Esophagus squamous epithelium (tissue), 5 donors: ENCODE measurements at places on chromosomes 12 and 14.

- H3K4me1 ChIP-seq = peaks cover 4% of the 10 kb centered on the region
- H3K4me3 ChIP-seq = no peak overlapping the region
- H3K27ac ChIP-seq = peak overlapping the region; percentile 30
Measured at GRCh38 chr14:56172571-56172971, 54.4 kb downstream of the PELI2 start.

DNA sequence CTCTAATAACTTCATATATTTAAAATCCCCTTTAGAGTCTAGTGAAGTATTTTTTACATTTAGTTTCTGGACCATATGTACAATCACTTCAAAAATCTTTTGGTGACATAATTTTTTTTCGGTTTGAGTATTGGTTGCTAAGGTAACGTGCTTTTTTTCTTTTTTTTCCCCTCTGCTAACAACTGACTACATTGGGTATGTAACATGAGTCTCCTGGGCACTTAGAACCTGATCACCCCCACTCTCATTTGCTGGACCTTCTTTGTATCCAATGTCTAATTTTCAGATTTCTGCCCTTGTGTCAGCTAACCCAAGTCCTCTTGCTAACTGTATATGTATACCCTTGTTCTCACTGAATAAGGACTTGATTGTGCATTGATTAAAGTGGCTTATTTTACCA, 592.9 kb upstream of the FLRT2 start:
- no peaks in the 10 kb centered on the region for H3K27me3 ChIP-seq
- DNase-seq = no peak
- H3K4me3 ChIP-seq = no peak overlapping the region
- no peaks in the 10 kb centered on the region for H3K4me1 ChIP-seq
- H3K36me3 ChIP-seq = no peaks in the 10 kb centered on the region

GRCh38 chr12:61985830-61986229, 274.4 kb upstream of the USP15 start:
- no peaks in the 10 kb centered on the region for H3K4me1 ChIP-seq
- no peak for DNase-seq
- no peak overlapping the region for H3K4me3 ChIP-seq

DNA sequence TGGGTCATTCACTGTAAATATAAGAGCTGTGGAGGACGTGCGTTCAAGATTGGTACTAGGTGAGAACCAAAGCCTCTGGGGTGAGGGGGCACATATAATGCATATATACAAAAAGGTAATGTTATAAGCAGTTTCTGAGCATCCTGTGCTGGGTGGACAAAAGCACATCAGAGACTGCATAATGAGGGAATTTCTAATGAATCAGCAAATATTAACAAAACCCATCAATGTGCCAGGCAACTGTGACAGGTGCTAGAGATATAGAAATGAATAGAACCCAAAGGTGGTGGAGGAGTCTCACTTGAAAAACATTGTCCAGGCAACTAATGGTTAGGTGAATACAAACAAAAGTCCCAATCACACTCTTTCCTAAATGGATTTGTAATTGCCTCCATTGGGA, 74.7 kb downstream of the GPR65 start:
- no peak for DNase-seq
- no peaks in the 10 kb centered on the region for H3K27me3 ChIP-seq
- H3K4me1 ChIP-seq = no peaks in the 10 kb centered on the region

GRCh38 chr12:64412459-64412858, 8.3 kb downstream of the XPOT start:
- no peaks in the 10 kb centered on the region for H3K27me3 ChIP-seq
- H3K27ac ChIP-seq = no peak overlapping the region
- H3K4me1 ChIP-seq = no peaks in the 10 kb centered on the region

DNA sequence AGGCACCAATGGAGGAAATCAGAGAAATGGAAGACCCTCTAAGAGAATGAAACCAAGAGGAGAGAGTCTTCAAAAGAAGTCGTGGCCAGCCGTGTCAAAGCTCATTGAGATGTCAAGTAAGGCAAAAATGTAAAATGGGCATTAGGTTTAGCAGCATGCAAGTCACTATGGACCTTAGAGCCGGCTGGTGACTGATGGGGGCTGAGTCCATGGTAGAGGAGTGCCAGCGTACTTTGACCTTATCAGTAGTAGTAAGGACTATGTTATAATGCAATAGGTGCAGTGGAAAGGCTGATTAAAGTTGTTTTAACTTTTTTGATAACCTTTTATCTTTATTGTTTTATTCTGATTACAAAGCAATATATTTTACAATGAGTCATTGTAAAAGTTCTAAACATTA, 66.5 kb downstream of the ANO6 start:
- no peak for DNase-seq
- no peaks in the 10 kb centered on the region for H3K36me3 ChIP-seq
- H3K4me3 ChIP-seq = no peak overlapping the region
- no peak overlapping the region for H3K27ac ChIP-seq
